ENCODE measurements at places on chromosomes 16 and 17.
A peak's percentile ranks its signal among the peaks of the same experiment; 100 is the strongest.

DNA sequence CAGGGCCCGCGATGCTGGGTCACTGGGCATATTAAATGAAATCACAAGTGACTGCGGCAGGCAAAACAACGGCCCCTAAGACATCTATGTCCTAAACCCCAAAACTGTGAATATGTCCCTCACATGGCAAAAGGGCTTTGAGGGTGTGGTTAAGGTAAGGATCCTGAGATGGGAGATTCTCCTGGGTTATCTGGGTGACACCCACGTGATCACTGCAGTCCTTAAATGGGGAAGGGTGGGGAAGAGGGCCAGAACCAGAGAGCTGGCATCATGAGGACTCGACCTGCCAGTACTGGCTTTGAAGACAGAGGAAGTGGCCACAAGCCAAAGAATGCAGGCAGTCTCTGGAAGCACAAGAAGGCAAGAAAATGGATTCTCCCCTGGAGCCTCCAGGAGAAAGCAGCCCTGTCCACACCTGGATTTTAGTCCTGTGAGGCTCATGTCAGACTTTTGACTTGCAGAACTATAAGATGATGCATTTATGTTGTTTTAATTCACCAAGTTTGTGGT, 12.5 kb downstream of the COTL1 start:
- DNase-seq: no peak

DNA sequence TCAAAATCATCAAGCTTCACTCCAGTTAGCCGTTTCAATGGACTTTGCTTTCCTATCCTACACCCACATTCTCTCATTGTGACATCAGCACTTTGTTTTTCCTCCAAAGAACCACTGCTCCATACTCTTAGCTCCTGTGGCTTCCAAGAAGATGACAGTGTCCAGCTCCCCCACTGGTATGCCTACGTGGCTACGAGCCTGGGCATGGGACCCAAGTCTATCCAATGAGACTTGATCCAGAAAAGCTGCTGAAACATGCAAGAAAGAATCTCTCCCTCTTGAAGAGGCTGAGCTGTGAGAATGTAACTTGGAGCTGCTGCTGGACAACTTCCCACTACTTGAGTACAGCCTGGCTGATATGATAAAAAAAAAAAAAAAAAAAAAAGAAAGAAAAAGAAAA, 9.4 kb downstream of the TOX3 start:
- no peak for DNase-seq

GRCh38 chr17:50769884-50770283, 2.6 kb upstream of the ANKRD40CL start:
- no peak for DNase-seq

- DNase-seq: no peak
These were observed 88.9 kb upstream of the HLF start for GRCh38 chr17:55175788-55176427.

- DNase-seq: no peak
These were observed 74.8 kb downstream of the USP31 start for GRCh38 chr16:23074423-23074822.

- no peak for DNase-seq
These were observed 63.4 kb upstream of the TANC2 start for GRCh38 chr17:62902531-62903220.

GRCh38 chr17:70314096-70314495, 144.8 kb downstream of the KCNJ2 start:
- DNase-seq: no peak

DNA sequence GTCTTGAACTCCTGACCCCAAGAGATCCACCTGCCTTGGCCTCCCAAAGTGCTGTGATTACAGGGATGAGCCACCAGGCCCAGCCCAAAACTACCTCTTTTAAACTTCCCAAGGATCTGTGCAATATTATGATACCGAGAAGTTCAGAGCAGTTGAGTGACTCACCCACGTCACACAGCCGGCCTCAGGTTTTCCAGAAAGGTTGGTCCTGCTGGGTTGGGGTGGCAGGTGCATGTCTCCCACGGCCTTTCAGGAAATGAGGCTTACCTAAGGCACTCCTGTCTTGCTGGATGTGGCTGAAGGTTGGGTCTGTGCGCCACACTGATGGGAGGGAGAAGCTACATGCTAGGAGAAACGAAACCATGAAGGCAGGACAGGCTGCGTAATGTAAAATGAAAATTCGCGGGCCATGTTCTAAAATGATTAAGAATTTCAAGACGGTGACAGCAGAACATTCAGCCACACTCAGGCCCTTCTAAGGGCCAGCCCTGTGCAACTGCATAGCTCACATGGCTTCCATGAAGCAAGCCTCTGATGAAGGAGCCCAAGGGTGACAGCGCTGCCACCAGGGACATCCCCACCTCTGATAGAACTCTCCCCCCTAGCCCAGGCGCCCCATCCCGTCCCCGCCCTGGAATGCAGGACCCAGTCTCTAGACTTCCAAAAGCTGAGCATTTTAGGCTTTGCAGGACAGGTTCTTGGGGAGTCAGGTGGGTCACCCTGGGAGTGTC, 6.6 kb upstream of the GLIS2 start:
- DNase-seq: no peak

GRCh38 chr17:36761203-36761950, 160.0 kb downstream of the MRM1 start:
- no peak for DNase-seq

- peak; percentile 33 for DNase-seq
These were observed 54.1 kb downstream of the VAC14 start for GRCh38 chr16:70746708-70747424.

DNA sequence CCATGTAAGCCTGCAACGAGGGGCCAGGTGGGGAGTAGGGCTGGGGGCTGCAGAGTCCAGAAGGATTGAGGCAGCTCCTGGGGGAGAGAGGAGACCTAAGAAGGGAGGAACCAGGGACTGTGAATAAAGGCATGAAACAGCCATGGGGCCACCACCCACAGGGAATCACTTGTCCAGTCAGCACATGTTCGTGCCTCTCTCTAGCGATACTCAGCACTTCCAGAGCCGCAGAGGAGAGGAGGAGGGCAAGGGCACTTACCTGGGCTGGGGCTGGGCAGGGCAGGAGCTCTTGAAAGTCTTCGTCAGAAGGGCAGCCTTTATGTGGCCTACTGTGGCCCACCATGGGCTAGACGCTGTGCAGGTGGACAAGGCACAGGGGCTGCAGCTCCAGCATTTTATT, 24.2 kb downstream of the CACNA1G start:
- no peak for DNase-seq

GRCh38 chr17:77213778-77214132, 73.0 kb downstream of the SEC14L1 start:
- DNase-seq: no peak

GRCh38 chr16:88809068-88809675, 2.6 kb downstream of the APRT start:
- no peak for DNase-seq

- no peak for DNase-seq
These were observed 549.5 kb upstream of the EEF2KMT start for GRCh38 chr16:5647051-5647450.

DNA sequence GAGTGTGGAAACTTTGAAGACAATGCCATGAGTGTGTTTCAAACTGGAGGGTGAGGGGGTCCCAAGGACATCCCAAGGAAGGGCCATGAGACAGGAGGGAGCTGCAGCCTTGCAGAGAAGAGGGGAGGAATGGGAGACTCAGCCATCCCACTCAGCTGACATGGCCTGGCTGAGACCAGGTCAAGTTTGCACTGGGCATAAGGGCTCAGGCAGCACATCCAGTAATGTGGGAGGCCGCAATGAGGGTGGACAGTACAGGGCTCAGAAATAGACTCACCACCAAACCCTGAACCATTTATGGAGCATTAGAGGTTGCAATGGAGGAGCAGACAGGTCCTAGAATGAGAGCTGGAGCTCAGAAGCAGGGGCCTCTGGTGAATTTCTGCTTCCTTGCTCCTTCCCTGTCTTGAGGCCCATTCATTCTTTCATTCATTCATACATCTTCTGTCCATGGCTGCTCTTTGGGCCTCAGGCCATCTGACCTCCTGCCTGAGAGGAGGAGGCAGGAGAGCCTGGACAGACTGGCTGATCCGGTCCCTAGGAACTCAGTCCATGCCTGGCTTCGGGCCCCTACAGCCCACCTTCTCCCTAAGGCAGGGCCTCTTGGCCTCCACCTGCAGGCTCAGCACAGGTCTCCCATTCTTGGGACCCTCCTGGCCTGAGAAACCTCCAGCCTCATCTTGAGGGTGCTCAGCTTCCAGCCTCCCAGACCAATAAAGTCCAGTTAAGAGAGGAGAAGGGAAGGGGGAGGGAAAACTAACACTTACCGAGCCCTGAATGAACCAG, 70.5 kb upstream of the CDH5 start:
- no peak for DNase-seq

DNA sequence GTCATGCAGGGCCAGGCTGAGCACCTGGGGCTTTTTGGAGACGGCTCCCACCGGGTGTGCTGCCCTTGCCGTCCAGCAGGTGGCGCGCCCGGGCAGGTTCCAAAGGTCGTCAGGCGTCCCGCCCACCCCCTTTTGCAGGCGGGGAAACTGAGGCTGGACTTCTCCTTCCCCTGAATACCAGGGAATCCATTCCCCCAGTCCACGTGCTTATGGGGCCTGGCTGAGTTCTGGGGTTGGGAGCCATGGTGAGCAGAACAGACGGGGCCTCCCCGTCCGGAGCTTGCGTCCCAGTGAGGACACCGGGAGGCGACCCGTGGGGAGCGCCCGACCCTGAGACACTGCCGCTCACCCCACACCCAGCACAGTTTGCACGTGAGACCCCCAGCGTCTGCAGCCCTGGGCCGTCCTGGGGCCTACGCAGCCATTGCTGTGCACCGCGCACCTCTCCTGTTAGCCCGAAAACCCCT, 51.8 kb upstream of the JPH3 start:
- peak; percentile 69 for DNase-seq

DNA sequence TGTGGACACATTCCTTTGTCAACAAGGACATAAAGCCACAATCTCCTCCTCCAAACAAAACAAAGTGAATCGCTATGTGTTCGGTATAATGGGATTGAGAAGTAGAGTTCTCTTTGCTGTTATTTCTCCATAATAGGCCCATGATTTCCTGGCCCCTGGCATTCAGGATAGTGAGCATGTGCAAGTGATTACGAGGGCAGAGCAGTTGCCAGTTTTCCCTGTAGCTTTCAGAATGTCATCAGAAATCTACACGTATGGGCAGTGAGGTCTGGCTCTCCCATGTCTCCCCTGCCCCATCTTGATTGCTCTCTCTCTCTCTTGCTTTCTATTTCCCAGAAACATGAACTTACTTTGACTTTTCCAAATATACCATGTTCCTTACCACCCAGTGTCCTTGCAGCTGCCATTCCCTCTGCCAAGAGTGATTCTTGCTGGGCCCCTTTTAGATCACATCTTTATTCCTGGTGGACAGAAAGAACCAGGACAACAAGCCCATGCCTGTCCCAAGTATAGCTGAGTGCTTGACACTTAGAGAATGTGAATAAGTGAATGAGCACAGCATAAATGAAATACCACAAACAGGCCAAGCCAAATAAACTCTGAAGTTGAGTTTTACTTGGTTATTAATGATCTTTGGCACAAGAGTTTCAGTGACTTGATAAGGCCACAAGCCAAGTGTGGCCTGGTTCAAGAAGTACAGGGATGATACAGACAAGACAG, 273.1 kb downstream of the CDH13 start:
- DNase-seq: no peak

DNA sequence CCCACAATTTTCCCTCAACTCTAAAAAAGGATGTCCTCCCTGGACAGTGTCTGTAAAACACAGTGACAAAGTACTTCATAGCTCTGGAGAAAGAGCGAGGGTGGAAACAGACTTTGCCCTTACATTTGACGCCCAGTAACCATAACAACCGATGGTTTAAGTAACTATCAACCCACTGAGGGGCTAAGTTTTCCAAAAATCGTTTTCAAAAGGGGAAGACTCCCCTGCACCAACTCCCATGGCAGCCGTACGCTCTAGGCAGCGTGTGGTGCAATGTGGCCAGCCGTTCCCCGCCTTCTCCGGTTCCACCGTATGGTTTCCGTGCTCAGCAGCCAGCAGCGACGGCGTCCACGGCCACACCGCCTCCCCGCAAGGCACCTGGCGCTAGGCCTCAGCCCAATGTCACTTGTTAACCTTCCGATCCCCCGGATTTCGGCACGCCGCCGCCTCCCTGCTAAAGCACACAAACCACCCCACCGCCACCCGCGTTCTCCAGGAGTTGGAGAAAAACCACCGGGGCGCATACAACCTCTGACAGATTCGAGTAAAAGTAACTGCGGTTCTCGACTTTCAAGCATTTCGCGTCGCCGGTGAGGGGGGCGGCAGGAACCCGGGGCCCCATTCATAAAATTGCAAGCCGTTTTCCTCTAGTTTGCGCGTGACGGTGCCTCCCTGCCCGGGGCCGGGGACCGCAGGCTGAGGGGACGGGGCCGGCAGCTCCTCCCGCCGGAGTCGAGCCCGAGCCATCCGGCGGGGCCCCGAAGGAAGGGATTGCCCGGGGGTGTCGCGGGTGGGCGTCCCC, 661 bp downstream of the TEX2 start:
- peak; percentile 73 for DNase-seq

- no peak for DNase-seq
These were observed 1561.3 kb upstream of the GOT2 start for GRCh38 chr16:60295451-60295850.

DNA sequence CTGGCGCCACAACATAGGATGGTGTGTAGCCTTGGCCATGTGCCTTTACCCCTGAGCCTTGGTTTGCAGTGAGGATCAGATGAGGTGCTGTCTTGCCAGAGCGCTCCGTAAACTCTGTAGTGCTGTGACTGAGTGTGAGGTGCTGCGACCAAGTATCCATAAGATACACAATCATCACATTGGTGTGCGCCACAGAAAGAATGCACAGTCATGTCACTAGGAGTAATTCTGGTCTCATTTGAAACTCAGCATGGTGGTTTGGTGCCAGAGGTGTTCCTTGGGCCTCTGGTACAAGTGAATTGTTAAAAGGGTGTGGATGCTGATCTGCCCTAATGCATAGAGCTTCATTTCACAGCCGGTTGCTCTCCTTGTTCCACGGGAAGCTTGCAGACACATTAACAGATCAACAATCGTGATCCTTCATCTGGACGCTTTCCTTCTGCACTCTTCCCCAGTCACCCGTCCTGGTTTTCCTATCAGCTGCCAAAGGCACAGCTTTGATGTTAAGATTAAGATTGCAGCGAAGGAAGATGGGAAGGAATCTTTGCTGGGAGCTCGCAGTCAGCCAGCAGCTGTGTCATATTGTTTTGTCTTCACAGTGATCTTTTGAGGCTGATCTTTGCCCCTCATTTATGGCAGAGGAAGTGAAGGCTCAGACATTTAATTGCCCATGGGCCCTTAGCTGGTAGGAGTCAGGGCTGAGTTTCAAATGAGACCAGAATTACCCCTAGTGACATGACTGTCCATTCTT, 79.1 kb downstream of the KSR1 start:
- no peak for DNase-seq

DNA sequence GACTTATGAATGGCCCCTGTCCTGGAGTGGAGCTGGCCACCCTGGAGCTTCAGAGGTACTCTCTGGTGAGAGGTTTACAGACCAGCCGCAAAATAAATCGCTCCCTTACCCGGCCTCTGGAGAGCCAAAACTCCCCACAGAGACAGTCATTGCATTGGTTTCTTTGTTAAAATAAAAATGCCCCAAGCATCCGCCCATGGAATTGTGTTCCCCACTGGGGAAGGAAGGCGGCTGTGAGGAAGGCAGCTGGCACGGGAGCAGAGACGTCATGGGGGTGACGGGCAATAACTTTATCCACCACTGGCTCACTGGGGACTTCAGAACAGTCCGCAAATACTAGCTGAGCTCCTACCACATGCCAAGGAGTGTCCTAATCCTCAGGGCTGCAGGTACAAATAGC, 266.2 kb upstream of the FOXF1 start:
- DNase-seq: no peak

GRCh38 chr17:61452301-61453290, at the start of gene TBX4:
Gene TBX4 (plus strand): TSS chr17:61452422. CDS start chr17:61456491, 4,069 bp downstream.
- no peak for DNase-seq

Measured in activated T-cell treated with anti-CD3 and anti-CD28 coated beads, Interleukin-2, amount 50 U/mL, for 72 hours (primary cell).